Anterior cingulate cortex (tissue), 58 donors: ENCODE measurements at places on chromosomes 4 and X.

DNA sequence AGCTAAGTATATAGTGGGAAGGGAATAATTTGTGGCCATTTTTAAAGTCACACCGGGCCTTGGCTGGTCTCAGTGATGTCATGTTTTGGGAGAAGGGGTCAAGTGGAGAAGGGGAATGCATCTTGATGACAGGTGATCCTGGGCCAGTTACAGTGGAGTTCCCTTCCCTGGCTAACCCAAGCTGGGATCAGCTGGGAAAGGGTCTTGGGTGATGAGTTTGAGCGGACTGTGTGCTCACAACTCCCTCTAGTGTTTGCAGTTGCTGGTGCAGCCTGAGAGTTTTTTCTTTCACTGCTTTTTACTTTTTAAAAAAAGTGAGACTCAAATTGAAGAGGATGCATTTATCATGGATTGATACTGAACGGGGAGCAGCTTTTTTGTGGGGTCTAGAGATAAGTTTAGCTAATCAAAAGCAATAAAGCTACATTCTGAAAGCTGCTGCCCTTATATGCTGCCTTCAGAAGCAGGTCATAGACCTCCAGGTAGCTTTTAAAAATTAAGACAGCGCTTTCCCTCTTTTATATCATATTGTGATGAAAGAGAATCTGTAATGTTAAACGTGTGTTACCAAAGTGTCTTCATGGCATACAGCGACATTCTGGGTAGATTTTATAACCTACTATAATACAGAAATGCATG, 164.7 kb downstream of the DCLK2 start:
- DNase-seq = no peak

DNA sequence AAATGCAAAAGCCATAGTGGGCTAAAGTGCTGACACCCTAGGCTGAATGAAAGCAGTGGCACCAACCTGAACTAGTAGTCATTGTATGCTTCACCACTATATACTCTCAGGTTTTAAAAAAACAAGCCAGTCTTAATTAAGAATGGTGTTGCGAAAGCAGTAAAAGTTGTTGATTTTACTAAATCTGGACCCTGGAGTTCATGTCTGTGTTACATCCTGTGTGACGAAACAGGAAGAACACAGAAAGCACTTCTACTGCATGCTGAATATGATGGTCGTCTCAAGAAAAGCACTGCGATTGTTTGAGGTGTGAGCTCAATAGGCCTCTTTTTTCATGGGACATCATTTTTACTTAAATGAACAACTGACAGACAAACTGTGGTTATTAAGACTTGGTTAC, 24.2 kb upstream of the GDPD2 start:
- DNase-seq = no peak

GRCh38 chr4:62482355-62482754, 1282.2 kb downstream of the ADGRL3 start:
- no peak for DNase-seq

DNA sequence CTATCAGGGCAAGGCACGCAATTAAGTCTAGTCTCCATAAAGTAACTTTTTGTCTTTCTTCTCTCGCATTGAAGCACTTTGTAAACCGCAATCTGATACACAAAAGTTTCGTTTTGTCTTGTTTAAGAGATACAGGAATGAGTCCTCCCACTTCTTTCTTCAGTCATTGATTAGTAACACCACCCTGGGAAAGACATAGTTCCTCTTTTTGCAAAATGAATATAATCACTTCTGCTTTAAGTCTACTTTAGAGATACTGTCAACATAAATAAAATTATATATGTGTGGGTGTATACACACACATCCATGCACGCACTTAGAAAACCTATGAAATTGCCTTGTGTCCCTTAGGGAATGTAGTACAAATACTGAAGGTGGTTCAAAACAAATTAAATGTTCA, 11.7 kb downstream of the COQ2 start:
- DNase-seq = no peak

- peak; percentile 6 for DNase-seq
These were observed 46.5 kb downstream of the CWH43 start for GRCh38 chr4:49032440-49033161.

DNA sequence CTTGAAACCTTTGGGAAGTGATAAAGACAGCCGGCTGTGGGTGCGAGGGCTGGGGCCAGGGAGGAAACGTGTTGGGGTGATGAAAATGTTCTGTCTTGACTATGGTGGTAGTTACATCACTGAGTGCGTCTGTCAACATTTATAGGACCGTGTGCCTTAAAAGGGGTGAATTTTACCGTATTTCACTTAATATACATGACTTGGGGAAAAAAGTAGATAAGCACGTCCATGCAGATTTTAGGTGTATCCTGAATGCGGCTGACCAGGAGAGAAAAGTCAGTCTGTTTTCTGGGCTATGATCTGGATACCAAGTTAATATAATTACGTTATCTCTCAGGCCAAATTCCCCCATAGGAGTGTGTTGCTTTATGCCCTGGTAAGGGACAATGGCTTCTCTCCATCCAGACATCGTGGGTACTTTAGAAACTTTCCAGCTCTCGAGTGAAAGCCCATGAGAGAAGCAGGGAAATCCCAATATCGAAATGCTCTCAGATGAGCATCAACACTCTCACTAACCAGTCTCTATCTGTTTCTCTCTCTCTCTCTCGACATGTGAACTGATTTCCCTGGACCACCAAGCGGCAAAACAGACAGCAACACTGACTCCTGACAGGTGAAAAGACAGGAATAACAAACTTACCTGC, 71.5 kb downstream of the IRF2 start:
- no peak for DNase-seq

- no peak for DNase-seq
These were observed 40.7 kb upstream of the ASMTL start for GRCh38 chrX:1493412-1493811.

DNA sequence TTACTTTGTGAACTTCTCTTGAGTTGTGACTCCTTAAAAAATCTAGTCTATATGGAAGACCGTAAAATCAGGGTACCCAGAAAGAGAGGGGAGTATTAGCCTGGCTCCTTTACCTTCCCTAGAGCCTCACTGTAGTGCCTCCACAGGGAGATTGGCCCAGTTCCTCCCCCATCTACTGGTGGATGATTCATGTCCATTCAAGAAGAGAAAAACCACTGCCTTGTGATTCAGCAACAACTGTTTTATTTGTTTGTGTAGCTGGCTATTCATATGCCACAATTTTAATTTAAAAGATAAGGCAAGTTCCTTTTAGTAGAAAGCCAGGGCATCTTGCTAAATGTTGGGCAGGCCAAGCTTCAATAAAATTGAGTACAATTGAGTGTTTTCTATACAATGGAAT, 221.8 kb upstream of the KCNIP4 start:
- DNase-seq = no peak

GRCh38 chr4:5890063-5890727, 2.7 kb downstream of the CRMP1 start:
- no peak for DNase-seq

- no peak for DNase-seq
These were observed 159.6 kb downstream of the TET2 start for GRCh38 chr4:105306158-105306781.

- no peak for DNase-seq
These were observed 54.6 kb upstream of the ANK2 start for GRCh38 chr4:112994732-112995464.

DNA sequence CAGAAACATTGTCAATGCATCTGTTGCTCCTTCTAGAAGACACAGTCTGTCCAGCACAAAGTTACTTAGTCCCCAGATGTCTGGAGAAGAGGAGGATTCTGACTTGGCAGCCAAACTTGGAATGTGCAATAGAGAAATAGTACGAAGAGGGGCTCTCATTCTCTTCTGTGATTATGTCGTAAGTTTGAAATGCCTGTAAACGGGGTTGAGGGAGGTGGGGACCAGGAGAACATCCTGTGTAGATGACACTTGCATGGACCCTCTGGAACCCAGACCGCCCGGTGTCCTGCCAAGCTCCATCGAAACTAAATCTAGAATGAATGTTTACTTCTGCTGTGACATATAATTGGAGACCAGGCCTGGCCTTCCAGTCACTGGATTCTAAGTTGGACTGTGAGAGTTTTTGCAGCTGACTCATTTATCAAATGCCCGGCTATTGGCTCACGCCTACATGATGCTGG, 45.0 kb upstream of the MSANTD1 start:
- no peak for DNase-seq

DNA sequence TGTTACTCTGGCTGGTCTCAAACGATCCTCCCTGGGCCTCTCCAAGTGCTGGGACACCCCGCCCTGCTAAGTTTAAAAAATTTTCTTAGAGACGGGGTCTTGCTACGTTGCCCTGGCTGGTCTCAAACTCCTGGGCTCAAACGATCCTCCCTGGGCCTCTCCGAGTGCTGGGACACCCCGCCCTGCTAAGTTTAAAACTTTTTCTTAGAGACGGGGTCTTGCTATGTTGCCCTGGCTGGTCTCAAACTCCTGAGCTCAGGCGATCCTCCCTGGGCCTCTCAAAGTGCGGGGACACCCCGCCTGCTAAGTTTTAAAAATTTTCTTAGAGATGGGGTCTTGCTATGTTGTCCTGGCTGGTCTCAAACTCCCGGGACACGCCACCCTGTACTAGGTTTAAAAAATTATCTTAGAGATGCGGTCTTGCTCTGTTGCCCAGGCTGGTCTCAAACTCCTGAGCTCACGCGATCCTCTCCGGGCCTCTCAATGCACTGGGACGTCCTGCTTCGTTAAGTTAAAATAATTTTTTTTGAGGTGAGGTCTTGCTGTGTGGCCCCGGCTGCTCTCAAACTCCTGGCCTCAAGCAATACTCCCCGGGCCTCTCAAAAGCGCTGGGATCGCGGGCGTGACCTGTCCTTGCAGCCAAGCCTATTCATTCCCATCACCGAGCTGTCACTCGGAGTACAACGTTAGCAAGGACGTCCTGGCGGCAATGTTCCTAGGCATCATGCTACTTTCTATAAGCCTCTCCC, 1.1 kb downstream of the SLC25A6 start:
- DNase-seq = no peak

DNA sequence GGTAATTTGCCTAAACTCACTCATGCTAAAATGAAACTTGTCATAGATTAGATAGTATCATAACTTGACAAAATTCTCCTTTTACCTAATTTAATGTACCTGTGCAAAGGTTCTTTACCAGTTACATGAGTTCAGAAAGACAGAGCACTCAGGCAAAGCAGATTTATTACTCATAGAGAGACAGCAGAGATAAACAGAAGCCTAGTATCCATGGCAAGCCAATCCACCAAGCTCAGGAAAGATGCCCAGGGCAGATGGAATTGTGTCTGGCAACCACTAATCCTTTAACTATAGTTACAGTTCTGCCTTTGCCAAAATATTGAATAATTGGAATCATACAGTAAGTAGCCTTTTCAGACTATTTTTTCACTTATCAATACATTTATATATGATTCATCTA, 826.2 kb downstream of the TECRL start:
- no peak for DNase-seq
